ENCODE measurements at places on chromosomes 2 and 18. TPM values are rescaled to one million over a fixed set of nuclear protein-coding genes. Genes with fewer than 3 reads are reported as not detected.

DNA sequence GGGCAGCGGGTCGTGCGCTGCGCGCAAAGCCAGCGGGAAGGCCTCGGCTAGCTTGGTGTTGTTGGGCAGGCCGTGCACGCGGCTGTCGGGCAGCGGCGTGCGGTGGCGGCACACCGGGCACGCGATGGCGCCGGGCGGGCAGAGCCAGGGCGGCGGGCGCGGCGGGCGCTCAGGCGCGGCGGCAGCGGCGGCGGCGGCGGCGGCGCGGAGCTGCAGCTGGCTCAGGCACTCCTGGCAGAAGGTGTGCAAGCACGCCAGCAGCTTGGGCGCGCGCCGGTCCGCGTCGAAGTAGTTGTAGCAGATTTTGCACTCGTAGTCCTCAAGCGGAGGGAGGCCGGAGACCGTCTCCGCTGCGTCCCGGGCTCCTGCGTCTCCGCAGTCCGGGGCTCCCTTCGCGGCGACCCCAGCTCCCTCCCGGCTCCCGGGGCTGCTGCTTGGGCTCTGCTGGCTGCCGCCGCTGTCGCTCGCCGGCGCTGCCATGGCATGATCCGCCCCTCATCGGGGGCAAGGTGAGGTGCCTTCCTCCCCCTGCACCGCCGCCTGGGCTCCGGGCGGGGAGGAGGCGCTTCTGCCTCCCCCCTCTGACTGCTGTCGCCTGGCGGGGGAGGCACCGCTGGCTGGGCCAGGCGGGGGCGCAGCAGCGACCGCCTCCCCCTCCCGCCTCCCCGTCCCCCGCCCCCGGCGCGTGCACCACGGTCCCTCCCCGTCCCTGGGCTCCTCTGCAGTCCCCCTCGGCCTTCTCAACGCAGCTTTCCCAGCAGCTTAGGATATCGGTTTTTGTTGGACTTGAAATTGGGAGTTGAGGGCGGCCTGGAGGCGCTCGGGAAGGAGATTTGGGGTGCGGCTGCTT, 21.0 kb upstream of the PAX3 start:
- no peak for DNase-seq

- no peak for DNase-seq
Measured at GRCh38 chr18:32753656-32754260, 19.1 kb downstream of the KLHL14 start.

GRCh38 chr2:234072454-234072853, 22.0 kb downstream of the SPP2 start:
- no peak for DNase-seq

DNA sequence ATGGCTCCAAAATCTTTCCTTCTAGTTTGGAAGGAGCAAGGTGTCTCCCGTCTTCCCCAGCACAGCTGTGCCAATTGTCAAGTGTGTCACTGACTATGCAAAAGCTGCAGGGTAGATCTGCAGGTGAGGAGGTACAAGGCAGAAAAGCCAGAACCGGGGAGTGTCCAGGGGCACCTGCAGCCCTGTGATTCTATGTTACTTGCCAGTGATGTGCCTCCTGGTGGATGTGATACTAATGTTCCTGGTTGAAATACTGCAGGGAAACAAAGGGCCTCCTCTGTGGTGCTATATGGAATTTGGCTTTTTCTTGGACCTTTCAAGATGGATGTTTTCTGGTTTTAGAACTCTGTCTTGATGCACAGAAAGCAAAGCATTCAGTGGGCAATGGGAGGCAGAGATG, 80.3 kb downstream of the ST6GAL2 start:
- DNase-seq, result no peak

DNA sequence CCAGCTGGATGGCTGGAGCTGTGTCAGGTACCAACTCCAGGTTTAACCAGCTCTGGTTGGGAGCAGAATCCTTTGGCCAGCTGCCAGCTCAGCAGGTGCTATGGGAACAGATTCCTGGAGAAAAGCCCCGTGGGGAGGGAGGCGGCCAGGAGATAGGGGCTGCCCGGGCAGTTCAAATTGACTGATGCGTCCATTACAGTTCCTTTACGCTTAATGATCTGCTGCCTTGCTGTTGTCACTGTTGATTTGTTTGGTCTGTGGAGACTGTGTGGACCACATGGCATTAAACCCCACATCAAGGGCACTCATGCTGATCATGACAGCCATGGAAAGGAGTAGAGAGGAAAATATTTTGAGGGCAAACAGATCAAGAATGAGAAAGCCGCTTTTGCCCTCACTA, 200.0 kb downstream of the TSN start:
- DNase-seq, result no peak

DNA sequence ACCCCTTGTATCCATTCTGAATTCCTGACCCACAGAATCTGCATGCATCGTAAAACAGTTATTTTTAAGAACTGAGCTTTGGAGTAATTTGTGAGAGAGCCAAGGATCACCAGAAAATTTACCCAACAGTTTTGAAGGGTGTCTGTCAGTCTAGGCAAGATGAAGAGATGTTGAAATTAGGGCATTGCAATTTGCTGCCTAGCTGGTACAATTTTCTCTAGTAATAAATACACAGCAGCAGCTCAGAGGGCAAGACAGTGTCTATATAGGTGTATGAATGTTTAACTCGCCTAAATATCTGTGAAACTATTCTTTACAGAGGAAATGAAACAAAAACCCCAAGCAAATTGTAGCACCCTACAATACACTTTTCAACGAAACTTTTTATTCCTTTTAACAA, 377.8 kb upstream of the POU3F3 start:
- no peak for DNase-seq

- DNase-seq, result no peak
Measured at GRCh38 chr18:5678779-5679406, 135.1 kb upstream of the EPB41L3 start.

DNA sequence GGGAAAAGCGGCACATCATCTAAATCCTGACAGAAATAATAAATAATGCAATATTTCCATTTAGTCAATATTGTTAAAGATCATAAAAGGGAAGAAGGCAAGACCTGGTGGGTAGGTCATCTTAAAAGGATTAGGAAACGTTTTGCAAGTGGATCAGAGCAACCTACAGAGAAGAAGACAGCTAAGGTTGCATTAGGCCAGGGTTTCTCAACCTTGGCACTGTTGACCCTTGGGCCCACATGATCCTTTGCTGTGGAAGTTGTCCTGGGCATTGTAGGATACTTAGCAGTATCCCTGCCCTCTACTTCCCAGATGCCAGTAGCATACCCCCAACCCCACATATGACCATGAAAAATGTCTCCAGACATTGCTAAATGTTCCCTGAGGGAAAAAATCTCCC, 55.0 kb downstream of the KLF7 start:
- no peak for DNase-seq

Gene PELI1
- total RNA-seq, result 10.4 TPM

Gene IL1RL2
- total RNA-seq, result 0.11 TPM

GRCh38 chr2:227293531-227293930, 31.5 kb upstream of the MFF start:
- DNase-seq, result no peak

GRCh38 chr2:980176-980575, 29.5 kb downstream of the SNTG2 start:
- no peak for DNase-seq

Gene RAB3GAP1
- 35.8 TPM for total RNA-seq

Gene DOK1
- 6.0 TPM for total RNA-seq

DNA sequence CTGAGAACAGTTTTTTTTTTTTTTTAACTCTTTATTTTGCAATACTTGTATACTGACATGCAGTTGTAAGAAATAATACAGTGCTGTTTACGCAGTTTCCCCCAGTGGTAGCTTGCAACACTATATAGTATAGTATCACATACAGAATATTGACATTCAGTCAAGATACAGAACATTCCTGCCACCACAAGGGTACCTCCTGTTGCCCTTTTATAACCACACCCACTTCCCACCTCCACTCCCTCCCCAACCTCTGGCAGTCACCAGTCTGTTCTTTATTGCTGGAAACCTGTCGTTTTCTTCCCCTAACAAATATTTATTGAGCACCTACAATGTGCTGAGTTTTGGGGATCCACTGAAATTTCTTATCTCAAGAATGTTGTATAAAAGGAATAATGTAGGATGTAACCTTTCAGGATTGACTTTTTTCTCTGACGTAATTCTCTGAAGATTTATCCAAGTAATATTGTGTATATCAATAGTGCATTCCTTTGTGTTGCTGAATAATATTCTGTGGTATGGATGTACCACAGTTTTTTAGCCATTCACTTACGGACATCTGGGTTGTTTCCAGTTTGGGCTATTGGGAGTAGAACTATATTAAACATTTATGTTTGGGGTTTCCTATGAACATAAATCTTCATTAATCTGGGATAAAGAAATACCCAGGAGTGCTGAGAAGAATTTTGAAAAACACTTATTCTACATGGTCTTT, 51.4 kb upstream of the EML6 start:
- DNase-seq, result no peak

GRCh38 chr2:181656450-181657291, at the start of gene CERKL:
Gene CERKL, minus strand, starts transcription at chr2:181657105. Its CDS starts 99 bp downstream, at chr2:181657006.
- peak; percentile 76 for DNase-seq

Gene SKOR2
- total RNA-seq, result not detected

DNA sequence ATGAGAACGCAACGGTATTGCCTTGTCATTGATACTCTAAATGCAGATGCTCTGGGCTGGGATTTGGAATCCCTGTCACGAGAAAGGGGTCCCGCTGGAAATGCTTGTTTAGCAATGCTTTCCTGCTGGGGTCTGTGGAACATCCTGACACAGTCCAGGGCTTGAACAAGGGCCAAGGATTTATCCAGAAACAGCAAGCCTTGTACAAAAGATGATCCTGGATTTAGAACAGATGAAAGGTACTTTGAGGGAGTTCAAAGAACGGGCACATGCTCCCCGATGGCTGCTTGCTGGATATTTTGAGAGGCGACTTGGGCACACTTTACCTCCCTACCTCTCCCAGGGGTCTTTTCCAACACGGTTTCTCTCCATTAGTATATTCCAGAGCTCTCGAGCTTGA, 108.1 kb upstream of the CELF4 start:
- DNase-seq, result no peak

Gene CCDC93
- total RNA-seq, result 14.0 TPM

Gene SDC1
- 362 TPM for total RNA-seq

DNA sequence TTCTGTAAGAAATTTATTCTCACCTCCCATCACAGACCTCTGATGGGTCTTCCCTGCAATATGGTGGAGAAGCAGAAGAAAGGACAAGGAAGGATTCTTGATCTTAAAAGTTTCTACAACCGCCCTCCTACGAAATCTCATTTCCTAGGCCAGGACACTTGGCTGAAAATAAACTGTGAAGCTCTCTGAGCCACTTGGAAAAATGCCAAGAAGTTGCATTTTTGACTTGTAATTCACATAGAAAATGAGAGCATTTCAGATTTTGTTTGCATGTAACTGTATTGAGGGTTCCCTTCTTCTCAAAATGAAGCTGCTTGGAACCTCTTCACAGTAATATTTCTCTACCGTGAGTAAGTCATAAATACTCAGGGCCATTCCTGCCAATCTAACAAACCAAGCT, 458.3 kb upstream of the SLC14A2 start:
- no peak for DNase-seq

Gene SLC30A3
- not detected for total RNA-seq

- DNase-seq, result no peak
Measured at GRCh38 chr18:12342661-12343060, 34.4 kb downstream of the AFG3L2 start.

Gene UGT1A5
- not detected for total RNA-seq

- no peak for DNase-seq
Measured at GRCh38 chr18:77529492-77530176, 280.0 kb downstream of the GALR1 start.

All from PC-3 (cell line).